Activated CD4-positive, alpha-beta T cell treated with anti-CD3 and anti-CD28 coated beads for 24 hours (primary cell): ENCODE measurements at places on chromosomes 1 and 21.

DNA sequence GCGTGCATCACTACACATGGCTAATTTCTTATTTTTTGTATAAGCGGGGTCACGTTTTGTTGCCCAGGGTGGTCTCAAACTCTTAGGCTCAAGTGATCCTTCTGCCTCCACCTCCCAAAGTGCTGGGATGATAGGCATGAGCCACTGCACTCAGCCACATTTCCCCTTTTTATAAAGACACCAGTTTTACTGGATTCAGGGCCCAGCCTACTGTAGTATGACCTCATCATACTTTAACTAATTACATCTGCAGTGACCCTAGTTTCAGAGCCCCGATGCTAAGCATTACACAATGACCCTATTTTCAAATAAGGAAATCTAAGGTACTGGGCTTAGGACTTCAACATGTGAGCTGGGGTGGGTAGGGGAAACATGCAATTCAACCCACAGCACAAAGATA, 31.8 kb upstream of the ENAH start:
- DNase-seq: no peak

- DNase-seq: no peak
These were observed 16.5 kb downstream of the VSIG8 start for GRCh38 chr1:159845751-159846629.

GRCh38 chr21:24617819-24618218, 989.5 kb downstream of the MRPL39 start:
- no peak for DNase-seq

DNA sequence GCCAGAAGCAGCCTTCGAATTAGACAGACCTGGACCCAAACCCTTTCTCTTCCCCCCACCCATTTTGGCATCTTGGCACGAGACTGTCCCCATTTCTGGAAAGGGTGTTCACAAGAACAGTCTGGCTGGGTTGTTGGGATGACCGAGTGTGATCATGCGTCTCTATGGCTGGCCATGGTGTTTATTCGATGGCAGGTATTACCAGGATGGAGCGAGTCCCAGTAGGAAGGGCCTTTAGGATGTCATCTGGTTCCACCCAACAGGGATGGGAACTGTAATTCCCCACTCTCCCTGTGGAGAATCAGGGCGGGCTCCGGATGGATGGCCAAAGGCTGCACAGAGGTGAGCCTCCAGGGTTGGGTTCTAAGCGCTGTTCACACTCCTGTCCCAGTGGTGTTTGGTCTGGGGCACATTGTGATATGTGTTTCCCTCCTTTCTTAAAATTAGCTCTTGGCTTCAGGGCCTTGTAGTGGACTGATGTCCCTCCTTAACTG, 33.4 kb upstream of the ATP5PO start:
- no peak for DNase-seq

- DNase-seq: no peak
These were observed 4.9 kb downstream of the ARID1A start for GRCh38 chr1:26700711-26701110.

GRCh38 chr1:35369922-35370671, 101.6 kb downstream of the ZMYM4 start:
- DNase-seq: no peak

- no peak for DNase-seq
These were observed 146.9 kb downstream of the PDE4B start for GRCh38 chr1:65939636-65940035.

GRCh38 chr1:152110860-152111514, 4.3 kb downstream of the TCHH start:
- no peak for DNase-seq

GRCh38 chr1:119862276-119862675, 34.0 kb downstream of the ADAM30 start:
- no peak for DNase-seq

DNA sequence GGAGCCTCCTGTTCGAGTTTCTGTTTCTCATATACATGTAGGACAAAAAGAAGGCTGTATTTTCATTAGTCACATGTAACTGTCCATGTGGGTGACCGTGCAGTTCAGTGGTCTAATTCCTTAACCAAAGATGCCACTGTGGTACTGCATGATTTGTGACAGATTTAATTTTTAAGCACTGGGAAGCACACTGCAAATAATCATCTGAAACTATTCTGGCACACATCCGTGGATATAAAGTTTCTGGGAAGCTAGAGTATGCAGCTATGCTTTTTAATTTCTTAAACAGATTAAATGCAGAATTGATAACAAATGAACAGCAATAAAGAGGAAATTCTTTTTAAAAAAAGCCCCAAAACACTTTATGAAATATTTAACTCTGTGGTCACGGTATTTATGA, 254.8 kb downstream of the LMO4 start:
- no peak for DNase-seq

GRCh38 chr1:116414364-116414763, 41.3 kb downstream of the ATP1A1 start:
- DNase-seq: no peak

- no peak for DNase-seq
These were observed 22.8 kb downstream of the INSL5 start for GRCh38 chr1:66778266-66778665.

- no peak for DNase-seq
These were observed 40.5 kb downstream of the DISC1 start for GRCh38 chr1:231666937-231667608.

GRCh38 chr1:46812065-46812963, 13.5 kb downstream of the CYP4B1 start:
- no peak for DNase-seq

- no peak for DNase-seq
These were observed 29.3 kb upstream of the SELENON start for GRCh38 chr1:25770541-25771220.
